Stimulated activated CD8-positive, alpha-beta memory T cell treated with anti-CD3 and anti-CD28 coated beads, Interleukin-4, amount 100 ng/mL, for 48 hours (primary cell): ENCODE measurements at places on chromosomes 4 and X.

DNA sequence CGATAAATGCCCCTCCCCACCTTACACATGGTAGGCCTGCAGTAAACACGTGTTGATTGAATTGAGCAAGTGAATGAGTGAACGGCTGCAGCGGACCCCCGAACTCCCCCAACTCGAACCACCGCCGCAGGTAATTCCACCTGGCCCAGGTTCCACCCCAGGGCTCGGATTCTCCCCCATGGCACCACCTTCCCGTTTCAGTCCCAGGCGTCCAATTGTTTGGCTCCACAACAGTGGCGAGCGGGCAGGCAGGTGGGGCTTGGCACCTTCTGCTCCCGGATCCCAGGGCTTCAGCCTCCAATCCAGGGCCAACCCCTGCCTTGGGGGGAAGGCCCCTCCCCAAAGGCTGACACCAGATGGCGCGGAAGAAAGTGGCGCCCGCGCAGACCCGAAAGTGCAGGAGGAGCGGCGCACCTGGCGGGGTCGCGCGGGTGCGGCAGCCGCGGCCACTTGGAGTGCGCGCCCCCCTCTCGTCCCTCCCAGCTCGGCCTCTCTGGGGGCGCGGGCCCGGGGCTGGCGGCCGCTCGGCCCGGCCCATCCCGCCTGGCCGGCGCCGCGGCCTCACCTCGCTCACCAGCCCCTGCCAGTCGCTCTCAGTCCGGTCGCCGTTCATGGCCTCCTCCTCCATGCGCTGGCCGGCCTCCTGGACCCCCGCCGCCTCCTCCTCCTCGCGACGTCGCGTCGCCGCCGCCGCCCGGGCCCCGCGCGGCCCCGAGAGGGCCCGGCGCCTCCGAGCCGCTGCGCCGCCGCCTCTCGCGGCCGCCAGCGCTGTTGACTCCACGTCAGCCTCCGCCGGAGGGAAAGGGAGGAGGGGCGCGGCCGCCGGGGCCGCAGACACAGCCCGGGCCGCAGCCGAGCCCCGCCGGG is at the start of gene CCDC149:
Gene CCDC149 (minus strand): TSS at position 791 of the 867 bp plus-strand sequence. CDS start 178 bp downstream, at position 613.
- DNase-seq, result no peak

DNA sequence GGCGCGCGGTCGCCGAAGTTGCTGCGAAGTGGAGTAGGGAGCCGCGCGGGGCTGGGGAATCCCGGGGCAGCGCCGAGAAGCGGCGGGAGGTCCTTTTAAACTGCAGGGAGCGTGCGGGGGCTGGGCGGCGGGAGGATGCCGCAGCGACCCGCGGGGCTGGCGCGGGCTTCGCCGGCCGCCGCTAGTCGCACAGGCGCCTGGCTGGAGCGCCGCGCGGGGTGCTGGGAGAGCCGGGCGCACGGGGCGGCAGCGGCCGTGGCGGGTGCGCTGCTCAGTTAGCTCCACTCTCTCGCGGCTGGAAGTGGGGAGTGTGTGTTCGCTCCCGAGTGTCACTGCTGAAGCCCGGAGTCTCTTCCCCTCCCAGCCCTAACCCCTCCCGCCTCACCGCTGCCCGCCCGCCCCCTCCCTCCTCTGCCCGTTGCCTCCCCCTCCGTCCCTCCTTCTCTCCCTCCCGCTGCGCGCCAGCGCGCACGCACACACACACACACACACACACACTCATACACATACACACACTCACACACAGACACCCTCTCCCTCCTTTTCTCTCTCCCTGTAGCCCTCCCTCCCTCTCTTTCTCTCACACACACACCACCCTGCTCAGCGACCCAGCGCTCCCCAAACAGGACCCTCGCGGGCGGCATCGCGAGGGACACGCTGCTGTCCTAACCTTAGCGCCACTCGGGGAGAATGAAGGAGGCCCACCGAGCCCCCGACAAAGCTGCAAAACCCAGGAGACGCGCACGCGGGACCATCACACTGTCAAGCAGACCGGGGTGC is at the start of gene NDNF:
Gene NDNF (minus strand): TSS at position 312 of the 780 bp plus-strand sequence. CDS start 26,698 bp downstream, outside the sequence.
- peak; percentile 64 for DNase-seq

DNA sequence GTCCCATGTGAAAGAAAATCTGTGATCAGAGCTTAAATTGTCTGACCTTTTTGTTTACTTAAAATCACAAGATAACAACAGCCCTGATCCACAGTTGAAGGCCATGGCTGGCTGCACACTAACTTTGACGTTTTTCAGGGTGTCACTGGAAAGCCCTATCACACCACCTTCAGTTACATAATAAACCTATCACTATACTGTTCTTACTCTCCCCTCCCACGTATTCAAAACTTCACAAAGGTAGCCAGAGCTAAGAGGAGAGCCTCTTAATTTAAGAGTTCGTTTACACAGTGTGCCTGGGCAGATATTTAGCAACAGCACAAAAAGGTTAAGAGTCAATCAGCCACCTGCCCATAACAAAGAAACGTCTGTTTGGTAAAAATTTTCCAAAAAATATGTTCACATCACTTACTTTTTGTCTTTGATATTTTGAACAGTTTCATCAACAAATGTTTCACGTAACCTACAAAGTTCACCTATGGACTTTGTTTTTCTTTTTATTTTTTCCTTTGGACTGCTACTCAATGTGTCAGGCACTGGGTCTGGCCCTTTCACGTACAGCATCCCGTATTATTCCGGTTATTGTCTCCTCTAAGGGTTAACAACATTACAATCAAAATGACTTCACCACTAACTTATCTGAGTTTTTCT is 25.0 kb downstream of the RFC1 start:
- no peak for DNase-seq

GRCh38 chr4:27000820-27001219 is 140.2 kb downstream of the STIM2 start:
- no peak for DNase-seq

GRCh38 chr4:140296335-140297220 is 76.9 kb upstream of the SCOC start:
- DNase-seq, result no peak

- DNase-seq, result no peak
Observed at GRCh38 chr4:139933541-139933940, 220.4 kb downstream of the MAML3 start.

DNA sequence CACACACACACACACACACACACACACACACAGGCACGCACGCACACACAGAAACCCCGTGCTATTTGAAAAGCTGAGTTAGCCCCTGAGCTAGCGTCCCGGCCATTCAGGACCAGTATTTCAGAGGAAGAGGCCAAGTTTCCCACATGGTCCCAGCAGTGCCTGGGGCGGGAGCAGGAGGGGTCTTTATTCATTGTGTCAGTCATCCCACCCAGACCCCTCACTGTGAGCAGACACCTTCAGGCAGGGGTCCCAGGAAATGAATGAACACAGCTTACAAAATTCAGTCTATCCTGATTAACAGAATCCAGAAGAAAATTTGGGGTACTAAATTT is 58.1 kb downstream of the ZFYVE28 start:
- DNase-seq, result no peak
